WTC11 (cell line): ENCODE measurements at places on chromosomes 3 and 15. TPM values are rescaled to one million over a fixed set of nuclear protein-coding genes. Genes with fewer than 3 reads are reported as not detected.

- DNase-seq = no peak
- no peak overlapping the region for H3K4me3 ChIP-seq
- no peaks in the 10 kb centered on the region for H3K27me3 ChIP-seq
Observed at GRCh38 chr3:196177967-196178366, 33.2 kb downstream of the ZDHHC19 start.

DNA sequence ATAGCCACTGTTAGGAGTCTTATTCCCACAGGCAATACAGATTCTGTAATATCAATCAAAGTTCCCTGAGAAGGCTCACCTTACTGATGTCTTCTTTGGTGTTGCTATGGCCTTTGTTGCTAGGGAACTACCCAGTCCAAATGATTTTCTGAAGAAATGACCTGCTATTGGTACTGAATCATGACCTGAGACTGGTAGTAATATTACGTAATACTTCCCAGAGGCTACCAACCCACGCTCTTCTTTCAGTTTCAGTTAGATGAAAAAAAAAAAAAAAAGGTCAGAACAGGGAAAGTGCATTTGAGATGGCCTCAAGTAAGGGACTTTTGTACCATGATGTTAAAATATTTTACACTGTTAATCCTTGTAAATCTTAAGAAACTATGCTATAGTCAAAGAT is 1092.5 kb upstream of the EPHA6 start:
- DNase-seq = no peak
- H3K27ac ChIP-seq = no peak overlapping the region
- H3K4me1 ChIP-seq = peaks cover 6% of the 10 kb centered on the region
- no peak overlapping the region for H3K4me3 ChIP-seq
- H3K36me3 ChIP-seq = no peaks in the 10 kb centered on the region

GRCh38 chr3:186599142-186599784 is 13.6 kb upstream of the AHSG start:
- no peaks in the 10 kb centered on the region for H3K36me3 ChIP-seq
- no peak for DNase-seq
- peaks cover 6% of the 10 kb centered on the region; the same call in 1 of the 2 replicates for H3K27me3 ChIP-seq
- peaks cover 6% of the 10 kb centered on the region for H3K4me1 ChIP-seq

DNA sequence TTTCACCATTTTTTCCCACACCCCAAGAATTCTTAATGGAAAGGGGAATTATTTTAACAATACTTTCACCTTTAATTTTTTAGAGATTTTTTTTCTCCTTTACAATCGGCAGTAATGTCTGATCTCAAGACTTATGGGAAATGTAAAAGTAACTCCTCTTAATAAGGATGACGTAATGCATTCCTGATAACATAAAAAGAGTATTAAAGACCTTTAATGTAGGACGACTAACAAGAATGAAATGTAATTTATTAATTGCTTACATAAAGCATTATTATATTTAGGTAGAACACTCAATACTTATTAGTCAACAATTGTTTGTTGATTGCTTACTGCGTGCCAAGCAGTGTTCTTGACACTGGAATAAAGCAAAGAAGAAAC is 416.8 kb upstream of the NAALADL2 start:
- H3K4me1 ChIP-seq = peaks cover 20% of the 10 kb centered on the region
- peaks cover 9% of the 10 kb centered on the region for H3K36me3 ChIP-seq
- no peaks in the 10 kb centered on the region for H3K27me3 ChIP-seq

GRCh38 chr15:39432912-39433348 is 147.9 kb upstream of the THBS1 start:
- H3K4me3 ChIP-seq = no peak overlapping the region
- H3K27ac ChIP-seq = no peak overlapping the region
- DNase-seq = no peak
- H3K36me3 ChIP-seq = no peaks in the 10 kb centered on the region
- peaks cover 3% of the 10 kb centered on the region; the same call in 1 of the 2 replicates for H3K27me3 ChIP-seq

GRCh38 chr15:37046876-37047614 is 53.3 kb downstream of the MEIS2 start:
- H3K4me1 ChIP-seq = peaks cover 40% of the 10 kb centered on the region
- DNase-seq = no peak
- no peaks in the 10 kb centered on the region for H3K36me3 ChIP-seq
- H3K27ac ChIP-seq = peak overlapping the region; percentile 51; the same call in 1 of the 2 replicates
- H3K27me3 ChIP-seq = no peaks in the 10 kb centered on the region; the same call in 1 of the 2 replicates
- H3K4me3 ChIP-seq = peak overlapping the region; percentile 32

DNA sequence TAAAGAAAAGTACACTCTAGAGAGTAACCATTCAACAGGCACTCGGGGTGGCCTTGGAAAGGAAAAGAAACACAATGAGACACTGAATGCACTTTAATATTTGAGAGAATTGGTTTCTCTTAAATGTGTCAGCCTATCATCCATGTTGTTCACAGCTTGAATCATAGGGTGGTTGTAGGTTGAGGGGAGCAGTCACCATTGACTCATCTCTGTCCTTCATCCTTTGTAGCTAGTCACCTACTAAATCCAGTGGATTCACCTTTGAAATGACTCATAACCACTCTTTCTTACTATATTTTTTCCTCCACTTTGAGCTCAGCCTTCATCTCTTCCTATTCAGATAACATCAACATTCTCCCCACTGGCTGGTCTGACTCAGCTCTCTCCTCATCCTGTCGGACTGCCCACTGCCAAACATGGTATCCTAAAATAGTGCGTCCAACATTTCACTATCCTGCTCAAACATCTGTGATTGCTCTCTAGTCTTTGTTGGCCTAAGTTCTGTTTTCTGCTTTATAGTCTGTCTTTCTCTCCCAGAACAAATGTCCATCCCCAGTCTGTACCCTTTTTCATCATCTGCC is 182.7 kb upstream of the GADL1 start:
- peaks cover 4% of the 10 kb centered on the region; the same call in 1 of the 2 replicates for H3K36me3 ChIP-seq
- DNase-seq = no peak
- no peak overlapping the region for H3K27ac ChIP-seq
- peaks cover 16% of the 10 kb centered on the region for H3K4me1 ChIP-seq

- H3K4me1 ChIP-seq = peaks cover 38% of the 10 kb centered on the region
- H3K27ac ChIP-seq = peak overlapping the region; percentile 89
- peak; percentile 79 for DNase-seq
- peaks cover 5% of the 10 kb centered on the region for H3K36me3 ChIP-seq
Observed at GRCh38 chr3:15859507-15860013, 61.8 kb upstream of the ANKRD28 start.

DNA sequence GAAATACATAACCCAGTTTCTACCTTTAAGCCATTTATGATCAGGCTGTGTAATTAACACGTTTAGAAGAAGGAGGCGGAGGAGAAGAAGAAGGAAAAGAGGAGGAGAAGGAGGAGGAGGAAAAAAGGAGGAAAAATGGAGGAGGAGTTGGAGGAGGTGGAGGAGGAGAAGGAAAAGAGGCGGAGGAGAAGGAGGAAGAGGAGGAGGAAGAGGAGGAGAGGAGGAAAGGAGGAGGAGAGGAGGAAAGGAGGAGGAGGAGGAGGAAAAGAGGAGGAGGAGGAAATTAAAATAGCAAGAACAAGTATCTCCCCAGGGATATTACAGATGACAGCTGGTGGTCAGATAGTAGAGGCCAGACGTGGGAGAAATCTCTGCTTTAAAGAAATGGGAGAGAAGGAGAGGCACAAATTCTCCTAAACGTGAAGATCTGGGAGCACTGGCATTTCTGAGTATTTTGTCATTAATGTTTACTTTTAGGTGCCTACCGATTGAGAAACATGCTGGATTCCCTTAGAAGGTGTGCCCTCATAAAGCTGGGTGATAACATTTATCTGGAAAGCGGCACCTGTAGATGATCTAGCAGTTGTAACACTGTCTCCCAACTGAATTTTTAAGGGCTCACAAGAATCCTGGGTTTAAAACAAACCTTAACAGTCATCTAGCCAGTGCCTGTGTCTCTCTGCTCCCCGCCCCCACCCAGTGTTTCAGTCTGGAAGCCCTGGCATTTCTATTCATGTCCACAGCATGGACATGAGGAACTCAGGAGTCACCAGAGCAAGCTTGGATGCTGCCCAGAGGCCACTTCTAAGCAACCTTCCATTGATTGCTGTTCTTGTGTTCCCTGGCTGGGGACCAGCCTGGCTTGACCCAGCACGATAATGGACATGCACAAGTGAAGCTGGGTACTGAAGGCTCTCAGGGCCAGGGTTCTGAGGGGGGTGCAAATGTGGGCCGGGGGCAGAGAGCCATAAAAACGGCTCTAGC is 75.2 kb downstream of the CHRNA7 start:
- no peaks in the 10 kb centered on the region for H3K27me3 ChIP-seq
- H3K4me1 ChIP-seq = peaks cover 37% of the 10 kb centered on the region
- peaks cover 8% of the 10 kb centered on the region; the same call in 1 of the 2 replicates for H3K36me3 ChIP-seq
- DNase-seq = no peak

DNA sequence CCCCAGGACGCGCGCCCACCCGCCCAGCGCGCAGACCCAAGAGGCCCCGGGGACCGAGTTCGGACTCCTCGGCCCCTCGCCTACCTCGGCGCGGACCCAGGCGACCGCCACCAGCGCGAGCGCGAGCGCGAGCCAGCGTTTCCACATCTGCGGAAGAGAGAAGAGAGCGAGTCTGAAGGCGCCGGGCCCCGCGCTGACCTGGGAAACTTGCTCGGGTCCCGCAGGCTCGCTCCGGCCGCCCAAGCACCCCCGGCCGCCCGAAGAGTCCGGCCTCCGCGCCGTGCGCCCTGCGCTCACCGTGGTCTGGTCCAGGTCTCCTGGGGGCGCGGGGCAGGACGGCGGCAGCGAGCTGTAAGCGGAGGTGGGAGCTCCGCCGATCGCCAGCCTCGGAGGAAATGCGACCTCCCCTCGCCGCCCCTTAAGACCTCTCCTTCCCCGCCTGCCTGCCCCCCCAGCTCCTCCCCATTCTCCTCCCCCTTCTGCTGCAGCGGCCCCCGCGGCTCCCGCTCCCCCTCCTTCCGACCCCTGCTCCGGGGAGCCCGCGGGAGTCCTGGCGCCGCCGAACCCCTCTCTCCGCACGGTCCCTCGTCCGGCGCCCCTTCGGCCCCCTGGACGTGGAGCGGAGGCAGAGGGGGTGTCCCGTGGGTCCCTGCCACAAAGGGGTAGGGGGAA is at the start of gene FSTL1:
TSS of gene FSTL1 (minus strand) at position 393 of the 672 bp plus-strand sequence. CDS start at position 147, 246 bp downstream.
- peaks cover 10% of the 10 kb centered on the region for H3K36me3 ChIP-seq
- H3K4me1 ChIP-seq = peaks cover 52% of the 10 kb centered on the region
- H3K27ac ChIP-seq = peak within 1 kb of the TSS; percentile 73
- no peaks in the 10 kb centered on the region; the same call in 1 of the 2 replicates for H3K27me3 ChIP-seq
- peak; percentile 79 for DNase-seq

- no peak overlapping the region for H3K4me3 ChIP-seq
- H3K27ac ChIP-seq = no peak overlapping the region
- H3K4me1 ChIP-seq = peaks cover 8% of the 10 kb centered on the region
- 0 out of 2 replicates have a peak, but pooled peaks cover 3% of the 10 kb centered on the region for H3K36me3 ChIP-seq
- no peaks in the 10 kb centered on the region for H3K27me3 ChIP-seq
Observed at GRCh38 chr3:27939940-27940339, 217.8 kb upstream of the EOMES start.

DNA sequence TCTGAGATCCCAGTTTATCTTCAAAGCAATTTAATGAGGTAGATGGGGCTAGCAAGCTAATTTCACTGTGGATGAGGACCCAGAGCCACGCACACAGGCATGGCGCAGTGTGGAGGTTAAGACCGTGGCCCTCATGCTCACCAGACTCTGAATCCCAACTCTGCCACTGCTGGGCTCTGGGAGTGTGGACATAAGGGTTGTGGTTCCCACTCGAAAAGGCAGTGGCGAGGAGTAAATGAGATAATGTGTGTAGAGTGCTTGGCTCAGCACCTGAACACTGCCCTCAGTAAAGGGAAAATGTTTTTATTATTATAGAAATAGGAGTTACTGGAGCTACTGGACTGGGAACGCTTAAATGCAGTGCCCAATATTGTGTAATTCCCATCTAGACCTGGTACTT is 243.5 kb upstream of the TPM1 start:
- H3K4me1 ChIP-seq = no peaks in the 10 kb centered on the region; the same call in 1 of the 2 replicates
- H3K27me3 ChIP-seq = no peaks in the 10 kb centered on the region

- H3K27me3 ChIP-seq = no peaks in the 10 kb centered on the region
- H3K36me3 ChIP-seq = no peaks in the 10 kb centered on the region
- no peak overlapping the region for H3K4me3 ChIP-seq
Observed at GRCh38 chr3:63034101-63034500, 158.9 kb upstream of the CADPS start.

- no peaks in the 10 kb centered on the region for H3K27me3 ChIP-seq
- no peak overlapping the region for H3K4me3 ChIP-seq
- peaks cover 11% of the 10 kb centered on the region for H3K4me1 ChIP-seq
- H3K27ac ChIP-seq = no peak overlapping the region
Observed at GRCh38 chr15:94387849-94388441, 156.6 kb downstream of the MCTP2 start.

- no peaks in the 10 kb centered on the region for H3K36me3 ChIP-seq
- no peak overlapping the region for H3K4me3 ChIP-seq
- no peaks in the 10 kb centered on the region for H3K27me3 ChIP-seq
- H3K4me1 ChIP-seq = peaks cover 17% of the 10 kb centered on the region
- H3K27ac ChIP-seq = no peak overlapping the region
Observed at GRCh38 chr15:38316311-38316710, 63.7 kb downstream of the SPRED1 start.

DNA sequence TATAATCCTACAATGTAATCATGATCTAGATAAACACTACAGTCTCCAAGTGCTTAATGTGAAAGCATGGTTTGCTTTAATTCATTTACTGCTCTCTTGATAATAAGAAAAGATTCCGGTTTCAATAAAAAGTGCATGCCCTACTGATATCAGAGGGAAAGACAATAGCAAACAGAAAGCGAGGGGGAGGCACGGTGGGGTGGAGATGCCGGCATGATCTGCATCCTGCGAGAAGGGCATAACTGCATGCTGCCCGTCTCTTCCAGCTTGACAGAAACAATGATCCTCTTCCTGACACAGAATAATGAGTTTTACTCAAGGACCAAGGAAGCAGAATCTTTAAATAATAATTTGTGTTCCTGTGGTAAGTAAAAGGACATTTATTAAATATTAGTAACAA is 51.7 kb downstream of the GOLIM4 start:
- peaks cover 24% of the 10 kb centered on the region for H3K4me1 ChIP-seq
- H3K36me3 ChIP-seq = peaks cover 14% of the 10 kb centered on the region
- no peak for DNase-seq
- no peak overlapping the region for H3K4me3 ChIP-seq
- no peaks in the 10 kb centered on the region for H3K27me3 ChIP-seq

- no peak overlapping the region for H3K27ac ChIP-seq
- DNase-seq = no peak
Observed at GRCh38 chr3:11878837-11879236, 32.2 kb upstream of the TAMM41 start.

DNA sequence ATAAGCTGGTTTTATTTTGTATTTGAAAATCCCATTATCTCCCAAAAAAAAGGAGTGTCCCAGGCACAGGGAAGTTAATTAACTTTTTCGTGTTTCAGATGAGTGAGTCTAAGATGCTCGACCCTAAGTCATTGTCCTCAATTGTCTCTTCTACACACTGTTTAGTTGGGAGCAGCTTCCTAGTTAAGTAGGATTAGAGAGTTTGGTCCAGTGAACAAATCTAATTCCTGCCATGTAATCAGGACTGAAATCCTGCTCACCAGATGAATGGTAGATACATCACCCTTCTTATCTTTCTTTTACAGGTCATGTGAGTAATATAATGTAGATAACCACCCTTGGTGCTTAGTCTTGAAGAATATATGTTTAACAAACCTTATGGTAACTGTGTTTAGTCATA is 228.9 kb upstream of the MANF start:
- no peaks in the 10 kb centered on the region for H3K4me1 ChIP-seq
- no peak for DNase-seq
- peaks cover 3% of the 10 kb centered on the region; the same call in 1 of the 2 replicates for H3K27me3 ChIP-seq
- no peak overlapping the region for H3K4me3 ChIP-seq

- H3K27me3 ChIP-seq = peaks cover 41% of the 10 kb centered on the region
- H3K27ac ChIP-seq = no peak overlapping the region
- peaks cover 5% of the 10 kb centered on the region for H3K36me3 ChIP-seq
- DNase-seq = no peak
Observed at GRCh38 chr15:52870015-52870414, 79.9 kb upstream of the ONECUT1 start.

FAM107A gene
- total RNA-seq = 0.31 to 0.76 TPM (median 0.55 TPM) in 3 replicates

SERPINI2 gene
- total RNA-seq = 0.32 to 0.37 TPM in 2 of 3 replicates, not detected in the other

H1-8 gene
- total RNA-seq = not detected in 3 replicates

FANCD2 gene
- total RNA-seq = 69.6 to 73.5 TPM (median 73.1 TPM) in 3 replicates

GCSAM gene
- total RNA-seq = 0.07 to 0.17 TPM in 2 of 3 replicates, not detected in the other

ITGA11 gene
- 0.11 to 0.60 TPM (median 0.15 TPM) in 3 replicates for total RNA-seq

TRA2B gene
- 214 to 240 TPM (median 236 TPM) in 3 replicates for total RNA-seq

TOP2B gene
- total RNA-seq = 151 to 167 TPM (median 160 TPM) in 3 replicates
